ENCODE measurements at places on chromosomes 4 and X.
A peak's percentile ranks its signal among the peaks of the same experiment; 100 is the strongest.

GRCh38 chr4:76035141-76035540, 729 bp downstream of the CXCL11 start:
- no peak for DNase-seq

DNA sequence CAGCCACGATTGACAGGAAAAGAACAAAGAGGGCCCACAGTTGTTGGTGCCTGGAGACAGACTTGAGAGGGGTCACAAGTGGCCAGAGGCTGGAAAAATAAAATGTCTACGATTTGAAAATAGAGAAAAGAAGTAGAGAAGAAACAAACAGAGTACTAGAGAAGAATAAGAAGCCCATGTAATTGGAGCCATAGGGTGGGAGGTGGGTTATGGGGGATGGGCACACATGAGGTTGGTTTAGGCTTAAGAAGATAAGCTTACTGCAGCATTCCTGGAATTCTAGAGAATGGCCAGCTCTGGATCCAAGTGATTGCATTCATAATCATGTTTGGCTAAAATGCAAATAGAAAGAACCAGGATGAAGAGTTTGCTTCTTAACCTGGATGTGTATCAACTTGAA, 210.7 kb downstream of the MAML3 start:
- no peak for DNase-seq

DNA sequence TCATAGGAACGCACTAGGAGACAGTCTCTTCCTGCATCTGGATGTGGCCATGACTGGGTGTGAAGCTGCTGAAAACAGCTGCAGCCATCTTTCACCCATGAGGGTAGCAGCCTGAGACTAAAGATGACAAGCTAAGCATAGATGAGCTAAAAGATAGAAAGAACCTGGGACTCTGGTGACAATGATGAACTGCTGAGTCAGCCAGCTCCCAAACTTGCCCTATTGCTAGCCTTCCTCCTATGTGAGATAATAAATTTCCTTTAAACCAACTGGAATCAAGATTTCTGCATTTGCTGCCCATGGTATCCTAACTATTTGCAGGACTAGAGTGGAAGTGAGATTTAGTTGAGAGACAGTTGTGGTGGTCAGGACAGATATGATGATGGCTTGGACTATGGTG, 21.0 kb upstream of the PI4K2B start:
- no peak for DNase-seq

- no peak for DNase-seq
Observed at GRCh38 chrX:53526999-53527398, 92.8 kb upstream of the HSD17B10 start.

- no peak for DNase-seq
Observed at GRCh38 chrX:155179346-155179997, 36.8 kb upstream of the VBP1 start.

- DNase-seq: peak; percentile 68
Observed at GRCh38 chr4:2837904-2838496, 5.6 kb upstream of the ADD1 start.

GRCh38 chr4:127355743-127356142, 277.0 kb upstream of the INTU start:
- no peak for DNase-seq

DNA sequence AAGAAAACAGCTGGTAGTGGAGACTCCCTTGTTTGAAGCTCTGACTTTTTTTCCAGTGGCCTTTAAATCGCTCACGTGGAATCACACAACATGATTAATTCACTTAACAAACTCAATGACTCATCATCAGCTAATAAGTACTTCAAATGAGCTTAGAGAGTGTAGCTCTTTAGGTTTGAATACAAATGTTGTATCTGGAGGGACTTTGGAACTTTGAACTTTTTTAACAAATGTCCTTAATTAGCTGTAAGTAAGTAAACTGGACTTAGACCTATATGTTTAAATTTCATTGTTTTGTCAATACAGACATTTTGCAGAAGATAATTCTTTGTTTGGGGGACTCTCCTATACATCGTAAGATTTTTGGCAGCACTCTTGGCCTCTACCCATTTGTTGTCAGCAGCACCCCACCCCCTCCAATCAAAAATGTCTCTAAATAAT, 581.1 kb downstream of the SPRY1 start:
- DNase-seq: no peak

GRCh38 chrX:13659063-13659462, 6.1 kb downstream of the TCEANC start:
- DNase-seq: no peak

DNA sequence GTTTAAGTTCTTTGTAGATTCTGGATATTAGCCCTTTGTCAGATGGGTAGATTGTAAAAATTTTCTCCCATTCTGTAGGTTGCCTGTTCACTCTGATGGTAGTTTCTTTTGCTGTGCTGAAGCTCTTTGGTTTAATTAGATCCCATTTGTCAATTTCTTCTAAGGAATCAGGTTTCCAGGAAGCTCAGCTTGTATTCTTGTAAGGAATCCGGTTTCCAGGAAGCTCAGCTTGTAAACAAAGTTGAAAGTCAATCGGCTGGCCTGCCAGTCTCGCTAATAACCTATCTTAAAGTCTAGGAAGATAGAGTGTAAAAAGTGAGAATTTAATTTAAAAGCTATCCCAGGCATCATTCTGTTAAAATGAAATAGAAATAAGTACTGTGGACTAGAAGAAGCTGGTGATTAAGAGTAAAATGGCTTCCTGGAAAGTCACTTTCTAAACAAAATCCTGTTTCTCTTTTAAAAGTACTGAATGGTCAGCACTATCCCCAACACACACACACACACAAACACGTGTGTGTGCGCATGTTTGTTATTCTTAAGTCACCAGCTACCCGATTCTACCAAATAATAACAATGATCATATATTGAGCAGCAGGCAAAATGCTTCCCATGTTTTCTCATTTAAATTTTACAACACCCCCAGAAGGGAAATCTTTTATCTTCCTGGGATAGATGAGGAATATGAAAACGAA, 171.7 kb downstream of the PAPSS1 start:
- no peak for DNase-seq

- no peak for DNase-seq
Observed at GRCh38 chr4:141711211-141711610, 74.8 kb downstream of the IL15 start.
